Keratinocyte (primary cell): ENCODE measurements at places on chromosomes 6 and 20.

GRCh38 chr6:50062051-50062450 lies 12.3 kb upstream of the DEFB112 start:
- no peak for DNase-seq

GRCh38 chr6:6331946-6332601 lies 11.6 kb upstream of the F13A1 start:
- no peak for DNase-seq

DNA sequence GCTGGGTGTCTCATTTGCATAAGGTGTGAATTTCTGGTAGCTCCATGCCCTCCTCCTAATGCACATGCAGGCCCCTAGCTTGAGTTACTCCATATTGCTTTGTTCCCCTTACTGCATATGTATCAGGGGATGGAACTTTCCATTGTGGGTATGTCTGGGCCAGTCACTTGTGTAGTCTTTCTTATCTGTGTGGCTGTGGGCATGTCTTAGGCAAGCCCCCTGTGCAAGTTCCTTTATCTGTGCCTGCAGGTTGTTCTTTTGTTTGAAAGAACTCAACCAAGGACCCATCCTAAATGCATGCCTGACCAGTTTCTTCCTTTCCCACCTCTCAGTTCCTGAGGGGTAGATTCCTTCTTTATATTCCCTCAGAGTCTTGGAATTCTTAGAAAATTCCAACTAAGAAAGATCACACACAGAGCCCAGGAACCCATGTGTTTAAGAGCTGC lies 23.6 kb downstream of the MBOAT1 start:
- DNase-seq, result no peak

DNA sequence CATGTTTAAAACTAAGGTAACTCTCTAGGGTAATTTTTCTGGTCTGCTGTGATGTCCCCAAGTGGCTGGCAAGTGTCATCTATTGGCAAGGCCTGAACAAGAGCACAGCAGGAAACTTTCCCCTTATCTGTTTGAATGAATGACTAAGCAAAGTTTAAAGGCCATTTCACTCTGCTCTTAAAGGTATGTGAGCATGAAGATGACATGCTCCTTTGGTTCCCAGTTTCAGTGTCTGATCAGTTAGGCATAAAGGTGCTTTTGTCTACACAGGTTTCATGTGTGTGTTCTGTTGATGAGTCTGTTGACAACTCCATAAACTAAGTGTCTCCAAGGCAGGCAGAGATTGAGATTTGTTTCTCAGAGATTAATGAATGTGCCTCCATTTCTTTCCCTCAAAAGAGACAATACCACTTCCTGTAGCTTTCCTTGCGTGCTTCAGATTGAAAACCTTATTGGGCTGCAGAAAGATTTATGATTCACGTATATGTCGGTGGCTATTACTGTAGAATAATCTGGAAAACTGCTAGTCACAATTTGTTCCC lies 83.9 kb downstream of the MAP3K7 start:
- no peak for DNase-seq

DNA sequence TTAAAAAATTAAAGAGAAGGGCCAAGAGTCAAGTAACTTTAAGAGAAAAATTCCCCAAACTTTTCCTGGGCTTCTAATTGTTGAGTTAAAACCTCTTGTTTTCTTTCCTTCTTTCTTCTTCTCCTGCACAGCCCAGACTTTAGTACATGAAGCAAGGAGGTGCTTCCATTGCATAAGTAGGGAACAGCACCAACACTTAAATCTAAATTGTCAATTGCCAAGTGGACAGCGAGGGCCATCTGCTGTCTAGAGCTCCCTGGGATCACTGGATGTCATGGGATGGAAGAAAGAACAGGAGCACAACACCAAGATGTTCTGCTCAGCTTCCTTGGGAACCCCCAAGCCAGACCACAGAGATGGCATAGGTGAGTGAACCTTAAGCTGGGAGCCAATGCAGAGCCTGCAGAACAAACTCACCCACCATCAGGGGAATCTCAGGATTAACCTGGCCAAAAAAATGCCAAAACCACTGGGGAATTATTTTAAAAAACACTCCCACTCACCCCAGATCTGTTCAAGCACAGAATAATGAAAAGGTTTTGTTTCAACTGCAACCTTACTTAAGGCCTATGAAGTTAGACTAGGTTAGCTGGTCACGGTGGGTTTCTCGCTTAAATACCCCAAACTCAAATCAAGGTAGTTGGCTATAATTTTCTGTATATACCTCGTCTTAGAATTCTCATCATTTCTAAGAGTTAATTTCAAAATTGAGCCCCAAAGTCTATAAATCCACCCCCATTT lies 67.8 kb downstream of the TNFRSF21 start:
- no peak for DNase-seq

DNA sequence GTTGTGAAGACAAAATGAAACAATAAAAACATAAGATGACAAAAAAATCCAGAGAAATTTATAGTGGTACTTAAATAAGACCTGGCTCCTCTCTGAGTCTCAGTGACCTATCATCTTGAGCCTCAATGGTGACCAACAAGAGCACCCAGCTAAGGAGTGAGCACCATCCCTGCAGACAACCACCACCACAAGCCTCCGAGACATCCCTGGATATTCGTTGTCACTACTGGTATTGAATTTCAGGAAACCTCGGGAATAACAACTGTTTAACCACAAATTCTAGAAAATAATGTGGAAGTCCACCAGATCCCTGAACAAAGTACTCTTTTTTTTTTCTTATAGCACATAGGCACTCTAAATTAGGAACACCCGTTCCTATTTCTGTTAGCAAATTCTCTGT lies 32.2 kb upstream of the ADGRF5 start:
- no peak for DNase-seq

- DNase-seq, result no peak
Observed at GRCh38 chr6:2360126-2360525, 114.7 kb upstream of the GMDS start.

DNA sequence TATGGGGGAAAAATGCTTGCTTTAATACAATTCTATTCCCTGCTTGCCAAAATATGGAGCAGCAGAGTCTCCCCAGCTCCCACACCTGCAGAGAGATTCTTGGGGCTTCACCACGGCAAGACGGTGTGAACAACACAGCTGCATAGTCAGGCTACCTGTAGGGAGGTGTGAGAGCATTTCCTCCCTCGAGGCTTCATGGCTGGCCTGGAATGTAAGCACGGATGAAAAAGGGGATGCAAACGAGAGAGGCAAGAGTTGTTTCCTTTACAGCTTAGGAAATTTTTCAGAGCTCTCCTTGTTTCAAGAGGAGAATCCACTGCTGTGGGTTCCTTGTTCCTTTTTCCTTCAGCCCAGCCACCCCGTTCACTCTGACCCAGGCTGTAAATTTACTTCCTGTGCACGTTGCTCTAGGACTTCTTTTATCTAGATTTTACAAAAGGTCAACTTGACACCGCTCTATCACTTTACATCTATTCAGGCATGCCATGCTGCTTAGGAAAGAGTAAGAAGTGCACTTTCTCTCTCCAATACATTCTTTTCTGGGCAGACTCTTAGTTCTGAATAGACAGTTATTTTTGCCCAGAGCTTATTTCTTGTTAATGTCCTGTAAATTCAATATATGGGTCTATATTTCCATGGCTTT lies 197.1 kb downstream of the KHDC1L start:
- DNase-seq, result no peak

- DNase-seq, result peak; percentile 87
Observed at GRCh38 chr20:45104786-45105185, 3.9 kb upstream of the KCNS1 start.

DNA sequence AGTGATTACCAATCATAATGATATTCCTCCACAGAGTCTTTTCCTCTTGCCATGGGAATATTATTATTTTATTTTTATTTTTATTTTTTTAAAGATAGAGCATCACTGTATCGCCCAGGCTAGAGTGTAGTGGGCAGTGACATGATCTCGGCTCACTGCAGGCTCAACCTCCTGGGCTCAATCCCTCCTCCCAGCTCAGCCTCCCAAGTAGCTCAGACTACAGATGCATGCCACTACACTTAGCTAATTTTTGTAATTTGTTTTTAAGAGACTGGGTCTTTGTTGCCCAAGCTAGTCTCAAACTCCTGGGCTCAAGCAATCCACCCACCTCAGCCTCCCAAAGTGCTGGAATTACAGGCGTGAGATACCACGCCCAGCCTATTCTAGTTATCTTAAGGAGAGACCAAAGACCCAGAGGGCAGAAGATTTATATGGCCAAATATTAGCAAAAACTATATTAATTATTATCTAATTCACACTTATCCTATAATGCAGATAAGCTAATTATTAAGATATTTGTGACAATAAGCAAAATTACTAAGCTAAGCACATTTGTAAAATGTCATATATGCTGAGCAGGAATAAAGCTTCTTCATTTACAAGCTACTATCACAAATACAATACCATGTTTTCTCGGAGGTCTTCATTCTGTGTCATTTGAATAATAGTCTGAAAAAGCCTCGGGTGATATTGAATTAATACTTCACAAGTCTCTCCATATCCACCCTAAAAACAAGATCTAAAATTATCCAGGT lies 63.5 kb downstream of the HACE1 start:
- DNase-seq, result no peak

DNA sequence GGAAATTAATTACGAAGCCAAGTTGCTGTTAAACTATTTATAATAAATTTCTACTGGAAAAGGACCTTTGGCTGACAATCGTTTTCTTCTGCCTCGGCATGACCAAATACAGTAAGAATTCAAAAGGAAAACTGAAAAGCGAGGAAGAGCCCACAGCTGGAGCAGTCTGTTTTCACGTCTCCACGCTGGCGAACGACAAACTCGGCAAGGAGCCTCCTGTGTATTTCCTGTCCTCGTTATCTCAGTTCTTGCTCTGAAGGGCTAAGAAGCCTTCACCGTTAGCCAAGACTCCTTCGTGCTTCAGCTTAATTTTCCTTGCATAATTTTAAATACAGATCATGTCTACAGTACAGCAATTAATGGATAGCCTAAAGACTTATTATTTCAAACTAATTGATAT lies 214.3 kb upstream of the PLCB4 start:
- DNase-seq, result no peak

GRCh38 chr6:44386929-44387345 lies 569 bp upstream of the CDC5L start:
- no peak for DNase-seq

DNA sequence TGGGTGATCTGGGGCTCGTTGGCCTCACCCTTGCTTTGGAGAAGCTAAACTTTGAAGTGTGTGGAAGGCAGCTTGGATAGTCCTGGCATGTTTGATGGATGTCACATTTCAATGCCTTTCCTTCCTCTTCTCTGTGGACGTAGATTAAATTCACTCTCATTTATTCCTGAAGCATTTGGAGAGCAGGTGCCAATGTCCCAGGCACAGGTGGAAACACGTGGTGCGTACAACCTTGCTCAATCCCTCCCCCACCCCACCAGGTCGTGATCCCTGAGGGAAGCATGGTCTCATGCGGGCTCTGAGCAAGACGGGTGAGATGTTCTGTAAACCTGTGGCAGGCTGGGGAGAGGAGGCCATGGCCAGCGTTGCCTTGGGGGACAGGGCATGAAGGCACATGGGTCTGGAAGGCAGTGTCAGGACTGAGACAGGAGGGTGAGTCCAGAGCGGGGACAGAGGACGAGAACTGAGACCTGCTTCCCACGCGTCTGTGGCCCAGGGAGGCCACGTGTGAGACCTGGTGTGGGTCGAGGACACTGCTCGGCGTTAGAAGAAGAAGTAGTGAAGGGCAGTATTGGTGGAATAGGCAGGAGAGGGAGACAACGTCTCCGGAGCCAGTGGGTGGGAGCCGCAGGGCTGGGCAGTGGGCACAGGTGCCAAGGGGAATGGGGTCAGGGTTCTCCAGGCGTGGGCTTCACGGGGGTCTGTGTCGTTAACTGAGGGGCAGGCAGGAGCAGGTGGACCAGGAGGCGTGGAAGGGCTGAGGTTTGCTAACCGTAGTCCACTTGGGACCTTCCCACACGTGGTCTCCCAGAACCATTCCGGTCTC lies 34.4 kb downstream of the SMOC2 start:
- DNase-seq, result no peak

DNA sequence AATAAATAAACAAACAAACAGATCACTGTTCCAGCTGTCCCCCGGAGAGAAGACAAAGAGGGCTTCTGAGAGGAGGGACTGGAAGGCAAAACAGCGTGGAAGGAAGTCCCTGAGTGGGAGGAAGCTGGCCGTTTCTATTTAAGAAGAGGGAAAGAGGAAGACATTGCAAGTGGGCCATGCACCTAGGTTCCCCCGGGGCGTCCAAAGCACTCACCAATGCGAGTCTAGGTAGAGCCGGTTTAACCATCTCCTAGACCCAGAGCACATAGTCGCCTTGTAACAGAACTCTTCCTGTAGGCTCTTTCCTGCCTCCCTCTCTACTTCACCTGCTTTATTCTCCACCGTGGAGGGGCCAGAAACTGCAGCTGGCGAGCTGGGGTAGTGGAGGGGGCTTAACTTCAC lies 158.4 kb downstream of the ZDHHC14 start:
- no peak for DNase-seq

DNA sequence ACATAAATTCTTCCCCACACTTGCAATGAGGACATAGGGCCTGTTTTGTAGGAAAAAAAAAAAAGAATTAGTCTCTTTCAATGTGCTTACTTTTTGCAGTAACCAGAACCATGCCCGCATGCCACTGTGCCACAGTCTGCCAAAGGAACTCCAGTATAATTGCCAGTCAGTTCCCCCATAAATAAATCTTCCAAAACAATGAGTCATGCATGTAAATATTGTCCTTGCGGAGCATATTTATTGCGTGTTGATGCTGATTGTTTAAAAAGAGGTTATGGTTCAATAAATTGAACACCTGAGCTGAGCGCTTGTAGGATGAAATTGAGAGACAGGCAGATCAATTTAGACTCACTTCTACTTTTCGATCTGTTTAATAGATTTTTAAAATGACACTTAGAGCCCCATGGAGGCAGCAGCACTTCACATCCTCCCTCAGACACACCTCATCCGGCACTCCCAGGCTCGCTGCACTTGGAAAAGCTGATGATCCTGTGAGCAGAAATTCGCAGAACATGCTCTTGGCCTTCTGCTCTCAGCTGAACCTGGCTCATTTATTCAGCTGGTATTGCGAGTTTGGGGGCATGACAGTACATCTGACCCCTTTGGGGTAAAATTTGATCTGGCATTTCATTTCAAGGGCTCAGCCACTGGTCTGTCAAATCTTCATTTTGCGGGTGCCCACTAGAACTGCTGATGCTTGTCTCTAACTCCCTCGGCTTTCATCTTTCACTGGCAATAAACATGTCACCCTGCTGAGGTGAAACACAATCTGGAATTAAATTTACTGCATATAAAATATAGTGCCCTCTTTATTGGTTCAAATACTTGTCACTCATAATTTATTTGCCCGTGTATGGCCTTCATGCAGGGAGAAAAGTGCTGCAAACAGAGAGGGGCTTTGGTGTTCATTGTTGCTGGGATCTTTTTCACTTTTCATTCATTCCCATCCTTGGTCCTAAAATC lies 371.1 kb upstream of the POU3F2 start:
- DNase-seq, result no peak

- DNase-seq, result no peak
Observed at GRCh38 chr6:108585359-108585758, 24.6 kb downstream of the FOXO3 start.

GRCh38 chr6:149963212-149963461 lies 606 bp upstream of the ULBP1 start:
- DNase-seq, result no peak

DNA sequence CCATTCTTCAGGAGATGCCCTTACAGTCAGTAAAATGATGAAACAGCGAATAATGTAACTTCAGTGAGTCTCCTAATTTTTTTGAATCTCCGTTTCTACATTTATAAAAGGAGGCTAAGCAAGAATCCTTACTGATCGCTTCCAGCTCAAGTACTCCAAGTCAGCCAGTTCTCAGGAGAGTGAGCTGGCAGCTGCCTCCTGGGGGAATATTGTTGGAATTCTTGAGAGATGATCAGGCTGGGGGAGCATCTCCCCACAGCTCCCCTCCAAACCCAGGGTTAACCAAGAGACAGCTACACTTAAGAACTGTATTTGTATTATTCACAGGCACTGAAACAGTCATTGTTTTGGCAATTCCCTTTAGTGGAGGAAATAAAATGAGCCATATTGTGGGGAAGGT lies 89.1 kb upstream of the PCSK2 start:
- no peak for DNase-seq
